ENCODE measurements at places on chromosomes 2 and 18.

DNA sequence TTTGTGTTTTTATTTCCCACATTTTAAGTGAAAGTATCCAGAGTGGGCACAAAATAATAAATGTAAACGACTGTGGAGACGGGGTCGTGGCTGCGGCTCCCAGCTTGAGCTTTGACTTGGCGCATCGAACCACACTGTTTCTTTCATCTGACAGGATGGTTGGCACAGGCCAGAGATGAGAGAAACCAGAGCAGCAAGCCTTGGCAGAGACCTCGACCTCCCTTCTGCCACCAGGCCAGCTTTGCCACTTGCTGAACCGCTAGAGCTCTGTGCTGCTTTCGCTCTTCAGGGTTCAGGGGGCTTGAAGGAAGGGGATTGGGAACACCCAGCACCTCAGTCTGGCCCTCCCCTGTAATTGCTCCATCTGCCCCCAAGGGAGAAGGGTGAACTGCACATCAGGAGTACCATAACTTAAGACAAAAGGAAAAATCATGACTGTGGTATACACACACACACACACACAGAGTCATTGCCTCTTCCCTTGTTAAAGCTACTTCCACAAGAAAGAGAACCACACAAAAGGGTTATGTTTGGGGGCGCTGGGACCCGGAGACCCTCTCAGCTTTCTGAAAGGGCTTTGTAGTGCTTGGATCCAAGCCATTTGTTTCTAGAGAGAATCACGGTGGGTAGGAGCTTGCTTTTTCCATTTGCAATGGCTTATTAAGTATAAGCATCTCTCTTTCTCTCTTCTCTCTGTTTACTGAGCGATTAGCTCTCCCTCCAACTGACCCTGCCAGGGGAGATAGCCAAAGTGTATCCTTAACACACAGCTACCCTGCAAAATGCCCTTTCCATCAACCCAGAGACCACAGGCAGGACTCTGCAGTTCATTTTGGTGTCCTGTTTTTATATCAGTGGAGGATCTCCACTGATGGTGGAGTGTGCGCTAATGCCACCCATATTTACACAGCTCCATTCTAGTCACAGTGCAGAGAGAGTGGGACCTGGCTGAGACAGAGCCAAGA lies 23.0 kb downstream of the POU3F3 start:
- no peak for DNase-seq

GRCh38 chr2:229815342-229815741 lies 101.0 kb upstream of the DNER start:
- no peak for DNase-seq

DNA sequence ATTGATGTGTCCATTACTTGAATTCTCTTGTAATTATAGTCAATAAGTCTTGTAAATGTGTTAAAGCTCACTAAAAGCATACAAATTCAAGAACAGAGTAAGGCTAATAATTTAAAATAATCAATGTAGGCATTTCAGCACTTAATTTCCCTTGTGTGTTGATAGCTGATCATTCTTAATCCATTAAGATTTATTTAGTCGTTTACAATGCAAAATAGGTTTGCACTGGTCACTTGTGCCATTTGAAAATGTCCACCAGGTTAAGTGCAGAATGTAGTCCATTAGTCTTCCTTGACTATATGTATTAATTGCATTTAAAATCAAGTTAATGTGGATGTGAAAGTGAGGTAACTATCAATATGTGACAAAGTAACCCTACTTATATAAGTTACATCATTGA lies 39.4 kb downstream of the ZNF407 start:
- no peak for DNase-seq

GRCh38 chr2:170031288-170031687 lies 146.7 kb upstream of the MYO3B start:
- no peak for DNase-seq

- no peak for DNase-seq
Observed at GRCh38 chr2:179024445-179024844, 25.5 kb downstream of the CCDC141 start.

DNA sequence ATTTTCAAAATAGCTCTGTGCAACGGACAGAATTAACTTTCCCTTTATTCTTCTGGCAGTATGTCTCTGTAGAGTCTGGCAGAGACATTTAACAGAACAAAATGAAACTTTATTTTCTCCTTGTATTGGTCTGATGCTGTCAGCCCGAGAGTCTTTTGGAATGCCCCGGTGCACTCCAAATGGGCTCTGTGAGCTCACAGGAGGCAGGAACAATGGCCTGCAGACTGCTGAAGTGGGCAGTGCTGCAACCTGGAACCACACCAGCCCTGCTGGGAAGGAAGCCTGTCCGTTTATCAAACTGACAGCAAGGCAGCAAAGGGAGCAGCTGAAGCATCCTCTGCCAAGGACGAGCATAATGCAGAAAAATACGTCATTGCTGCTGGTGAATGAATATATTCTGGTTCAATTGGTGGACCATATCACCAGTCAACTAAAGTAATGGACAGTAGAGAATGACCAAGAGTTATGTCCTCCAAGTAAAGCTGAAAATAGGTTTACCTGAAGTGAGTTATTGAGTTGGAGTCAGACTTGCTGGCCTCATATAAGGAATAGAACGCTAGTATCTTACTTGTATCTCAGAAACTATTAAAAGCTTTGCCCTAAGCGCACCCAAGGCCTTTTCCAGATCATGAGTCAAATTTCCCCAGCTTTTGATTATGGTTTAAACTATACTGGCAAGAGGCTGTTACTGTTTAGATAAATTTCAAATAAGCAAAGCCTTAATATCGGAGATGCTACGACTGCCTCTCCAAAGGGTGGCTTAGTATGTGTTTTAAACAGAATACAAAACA lies 207.6 kb upstream of the TANK start:
- no peak for DNase-seq

Measured in H54 (cell line).